GM23248 (cell line): ENCODE measurements at places on chromosomes 7 and 10.
A peak's percentile ranks its signal among the peaks of the same experiment; 100 is the strongest.

DNA sequence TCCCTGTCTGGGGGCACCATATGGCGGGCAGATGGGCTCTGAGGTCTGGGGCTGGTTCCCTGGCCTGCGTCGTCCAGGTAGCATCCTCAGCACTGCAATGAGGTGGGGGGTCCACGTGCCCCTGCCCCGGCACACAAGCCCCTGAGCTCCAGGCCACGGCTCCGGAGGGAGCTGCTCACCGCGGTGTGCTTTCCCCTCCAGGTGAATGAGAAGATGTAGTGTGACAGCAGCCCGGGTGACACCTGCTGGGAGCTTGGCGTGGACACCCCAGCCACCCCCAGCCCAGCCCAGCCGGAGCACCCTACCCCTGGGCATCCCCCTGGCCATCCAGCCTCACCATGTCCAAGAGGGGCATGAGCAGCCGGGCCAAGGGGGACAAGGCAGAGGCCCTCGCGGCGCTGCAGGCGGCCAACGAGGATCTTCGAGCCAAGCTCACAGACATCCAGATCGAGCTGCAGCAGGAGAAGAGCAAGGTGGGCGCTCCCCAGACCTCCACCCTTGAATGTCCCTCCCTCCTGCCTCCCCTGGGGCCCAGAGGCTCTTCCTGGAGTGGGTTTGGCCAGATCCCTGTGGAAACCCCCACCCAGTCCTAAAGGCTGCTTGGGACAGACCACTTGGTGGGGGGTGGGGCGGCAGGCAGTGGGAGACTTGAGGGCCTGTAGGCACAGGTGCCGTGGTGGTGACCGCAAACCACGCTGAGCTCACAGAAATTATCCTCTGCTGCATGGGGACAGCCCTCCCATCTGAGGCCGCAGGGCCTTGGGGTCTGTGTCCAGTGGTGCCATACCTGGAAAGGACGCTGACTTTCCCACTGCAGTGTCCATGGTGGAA lies 38.9 kb downstream of the JAKMIP3 start:
- H3K4me3 ChIP-seq: no peak overlapping the region

GRCh38 chr10:86267286-86268195 lies 99.1 kb downstream of the GRID1 start:
- no peaks in the 10 kb centered on the region for H3K36me3 ChIP-seq
- H3K27me3 ChIP-seq: no peaks in the 10 kb centered on the region
- no peak overlapping the region for H3K4me3 ChIP-seq
- DNase-seq: no peak
- H3K27ac ChIP-seq: no peak overlapping the region
- no peaks in the 10 kb centered on the region for H3K4me1 ChIP-seq

GRCh38 chr7:128006550-128007302 lies 24.5 kb downstream of the LRRC4 start:
- no peak overlapping the region for H3K4me3 ChIP-seq
- no peak overlapping the region for H3K27ac ChIP-seq
- no peak for DNase-seq
- 0 out of 2 replicates have a peak, but pooled peaks cover 5% of the 10 kb centered on the region for H3K36me3 ChIP-seq
- H3K27me3 ChIP-seq: no peaks in the 10 kb centered on the region

GRCh38 chr7:108623220-108623619 lies 53.5 kb downstream of the DNAJB9 start:
- no peak overlapping the region for H3K27ac ChIP-seq
- H3K36me3 ChIP-seq: no peaks in the 10 kb centered on the region
- DNase-seq: no peak
- no peaks in the 10 kb centered on the region; the same call in 1 of the 2 replicates for H3K27me3 ChIP-seq
- no peak overlapping the region for H3K4me3 ChIP-seq
- H3K4me1 ChIP-seq: no peaks in the 10 kb centered on the region

DNA sequence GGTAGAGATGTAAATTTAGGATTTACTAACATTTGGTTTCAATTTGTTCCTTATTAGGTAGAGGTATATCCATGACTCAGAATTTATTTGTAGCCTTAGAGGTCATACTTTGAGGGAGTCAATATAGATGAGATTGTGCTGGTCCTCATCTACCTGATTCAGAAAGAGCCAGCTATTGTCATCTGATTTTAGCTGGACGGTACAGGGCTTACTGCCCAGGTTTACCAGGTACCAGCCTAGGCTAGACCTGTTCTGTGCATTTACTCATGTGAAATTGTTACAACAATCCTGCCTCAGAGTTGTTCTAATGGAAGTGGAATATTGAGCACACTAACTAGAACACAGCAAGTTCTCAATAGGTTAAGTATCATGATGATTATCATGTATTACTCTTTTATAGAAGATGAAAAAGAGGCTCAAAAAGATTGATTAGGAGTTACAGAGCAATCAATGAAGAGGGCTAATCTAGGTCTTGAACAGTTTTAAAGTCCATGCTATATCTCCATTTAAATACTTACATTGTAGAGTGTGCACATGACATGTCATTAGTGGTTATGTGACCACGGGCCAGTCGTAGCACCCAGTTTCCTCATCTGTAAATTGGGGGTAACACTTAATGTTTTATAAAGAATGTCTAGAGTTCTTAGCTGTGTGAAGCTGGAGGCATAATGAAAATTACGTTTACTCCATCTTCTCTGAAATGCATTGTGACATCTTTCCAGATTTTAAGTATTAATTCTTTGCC lies 42.1 kb downstream of the TRIM24 start:
- no peaks in the 10 kb centered on the region for H3K36me3 ChIP-seq
- H3K4me1 ChIP-seq: no peaks in the 10 kb centered on the region
- H3K27ac ChIP-seq: no peak overlapping the region

DNA sequence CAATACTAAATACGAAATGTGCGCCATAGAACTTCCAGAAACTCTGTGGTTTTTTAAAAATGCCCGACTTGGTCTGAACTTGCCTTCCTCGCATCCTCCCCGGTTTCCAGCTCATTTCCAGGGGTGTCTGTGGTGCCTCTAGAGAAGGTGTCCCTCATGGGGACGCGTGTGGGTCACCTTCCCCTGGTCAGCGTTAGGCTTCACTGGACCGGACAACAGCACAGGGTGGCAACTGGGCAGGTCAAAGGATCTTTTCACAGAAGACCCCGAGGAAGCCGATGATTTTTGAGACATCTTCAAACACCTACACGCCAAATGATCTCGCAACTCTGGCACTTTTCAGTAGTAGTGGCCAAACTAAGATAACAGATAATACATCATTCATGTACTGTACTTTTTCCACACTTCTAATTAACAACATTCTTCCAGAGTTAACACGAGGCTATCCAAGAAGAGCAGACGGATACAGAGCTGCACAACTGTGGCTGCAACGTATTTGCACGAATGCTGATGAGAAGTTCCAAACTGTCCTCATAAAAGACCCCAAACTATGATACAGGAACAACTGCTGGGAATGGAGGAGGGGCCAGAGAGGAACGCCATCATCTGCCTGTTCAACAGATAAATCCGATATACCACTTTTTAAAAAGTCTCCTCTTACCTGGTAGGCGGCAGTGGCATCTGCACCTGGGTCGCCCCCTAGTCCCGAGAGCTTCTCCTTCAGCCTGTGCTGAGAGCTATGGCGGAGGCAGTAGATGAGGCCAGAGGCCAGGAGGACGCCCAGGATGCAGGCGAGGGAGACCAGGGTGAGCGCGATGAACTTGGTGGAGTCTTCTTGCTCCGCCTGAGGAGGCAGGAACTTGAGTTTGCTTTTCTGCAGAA lies 345.5 kb downstream of the DNAJB6 start:
- no peak overlapping the region for H3K4me3 ChIP-seq
- no peaks in the 10 kb centered on the region for H3K4me1 ChIP-seq
- no peak for DNase-seq
- H3K27me3 ChIP-seq: peaks cover 67% of the 10 kb centered on the region
- no peaks in the 10 kb centered on the region for H3K36me3 ChIP-seq
- H3K27ac ChIP-seq: no peak overlapping the region

- H3K27me3 ChIP-seq: no peaks in the 10 kb centered on the region
- no peaks in the 10 kb centered on the region for H3K4me1 ChIP-seq
- H3K36me3 ChIP-seq: no peaks in the 10 kb centered on the region
- no peak for DNase-seq
- H3K4me3 ChIP-seq: no peak overlapping the region
These were observed 986.4 kb downstream of the REEP3 start for GRCh38 chr10:64507651-64508028.

- no peaks in the 10 kb centered on the region for H3K4me1 ChIP-seq
- no peak overlapping the region for H3K4me3 ChIP-seq
- no peaks in the 10 kb centered on the region for H3K36me3 ChIP-seq
- DNase-seq: no peak
These were observed 715.3 kb downstream of the NXPH1 start for GRCh38 chr7:9148687-9149086.

GRCh38 chr10:70267161-70267933 lies 16.5 kb downstream of the NPFFR1 start:
- H3K27ac ChIP-seq: peak overlapping the region; percentile 41
- DNase-seq: peak; percentile 98
- no peaks in the 10 kb centered on the region for H3K27me3 ChIP-seq
- H3K4me1 ChIP-seq: peaks cover 19% of the 10 kb centered on the region
- H3K4me3 ChIP-seq: no peak overlapping the region

DNA sequence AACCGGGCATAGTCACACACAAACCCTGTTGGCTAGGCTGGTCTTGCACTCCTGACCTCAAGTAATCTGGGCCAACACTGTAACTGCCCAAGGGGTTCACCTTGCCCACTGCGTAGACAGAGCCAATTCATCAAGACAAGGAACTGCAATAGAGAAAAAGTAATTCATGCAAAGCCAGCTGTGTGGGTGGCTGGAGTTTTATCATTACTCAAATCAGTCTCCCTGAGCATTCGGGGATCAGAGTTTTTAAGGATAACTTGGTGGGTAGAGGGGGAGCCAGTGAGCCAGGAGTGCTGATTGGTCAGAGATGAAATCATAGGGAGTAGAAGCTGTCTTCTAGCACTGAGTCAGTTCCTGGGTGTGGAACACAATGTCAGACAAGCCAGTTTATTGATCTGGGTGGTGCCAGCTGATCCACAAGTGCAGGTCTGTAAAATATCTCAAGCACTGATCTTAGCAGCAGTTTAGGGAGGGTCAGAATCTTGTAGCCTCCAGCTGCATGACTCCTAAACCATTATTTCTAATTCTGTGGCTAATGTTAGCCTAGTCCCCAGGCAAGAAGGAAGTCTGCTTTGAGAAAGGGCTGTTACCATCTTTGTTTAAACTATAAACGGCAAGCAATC lies 15.6 kb upstream of the FXYD4 start:
- H3K27me3 ChIP-seq: no peaks in the 10 kb centered on the region; the same call in 1 of the 2 replicates
- no peak overlapping the region for H3K4me3 ChIP-seq
- peak; percentile 48 for DNase-seq
- H3K27ac ChIP-seq: no peak overlapping the region
- H3K36me3 ChIP-seq: no peaks in the 10 kb centered on the region

DNA sequence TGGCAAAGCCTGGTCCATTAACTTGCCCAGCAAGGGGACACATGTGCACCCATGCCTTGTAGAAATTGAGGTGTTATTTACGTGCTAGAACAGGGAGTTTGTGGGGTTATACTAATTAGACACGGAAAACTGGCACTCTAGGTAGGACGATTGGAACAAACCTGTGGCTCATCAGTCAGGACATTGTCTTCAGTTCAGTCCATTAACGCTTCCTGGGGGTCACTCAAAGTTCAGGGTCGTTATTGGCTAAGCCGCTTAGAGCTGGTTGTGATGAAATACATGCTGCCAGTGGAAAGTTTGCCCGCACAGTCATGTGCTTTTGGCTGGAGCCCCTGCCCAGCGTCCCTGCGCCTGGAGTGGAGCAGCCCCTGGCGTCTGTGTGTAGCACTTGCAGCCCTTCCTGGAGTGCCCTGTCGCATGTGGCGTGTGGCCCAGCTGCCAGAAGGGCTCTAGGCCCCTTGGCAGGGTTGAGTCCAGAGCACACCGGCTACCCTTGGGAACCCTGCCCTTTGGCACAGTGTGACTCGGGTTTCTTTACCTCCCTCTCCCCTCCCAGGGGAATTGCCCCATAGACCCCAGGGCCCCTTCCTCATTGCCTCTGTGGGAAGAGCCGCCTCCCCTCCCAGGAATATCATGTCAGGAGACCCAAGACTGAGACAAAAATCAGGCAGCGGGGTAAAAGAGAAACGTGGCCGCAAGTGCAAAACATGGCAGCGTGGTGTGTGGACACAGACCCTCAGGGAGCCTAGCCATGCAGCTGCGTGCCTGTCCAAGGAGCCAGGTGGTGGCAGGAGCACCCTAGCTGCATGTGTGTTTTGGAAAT lies 9.8 kb downstream of the ZNF775 start:
- H3K27ac ChIP-seq: no peak overlapping the region
- H3K36me3 ChIP-seq: no peaks in the 10 kb centered on the region
- peaks cover 8% of the 10 kb centered on the region for H3K4me1 ChIP-seq
- no peaks in the 10 kb centered on the region for H3K27me3 ChIP-seq

GRCh38 chr10:27564880-27565279 lies 60.8 kb downstream of the RAB18 start:
- no peak overlapping the region for H3K4me3 ChIP-seq
- H3K4me1 ChIP-seq: peaks cover 13% of the 10 kb centered on the region
- no peaks in the 10 kb centered on the region for H3K36me3 ChIP-seq
- H3K27me3 ChIP-seq: no peaks in the 10 kb centered on the region
- DNase-seq: no peak
- no peak overlapping the region for H3K27ac ChIP-seq

DNA sequence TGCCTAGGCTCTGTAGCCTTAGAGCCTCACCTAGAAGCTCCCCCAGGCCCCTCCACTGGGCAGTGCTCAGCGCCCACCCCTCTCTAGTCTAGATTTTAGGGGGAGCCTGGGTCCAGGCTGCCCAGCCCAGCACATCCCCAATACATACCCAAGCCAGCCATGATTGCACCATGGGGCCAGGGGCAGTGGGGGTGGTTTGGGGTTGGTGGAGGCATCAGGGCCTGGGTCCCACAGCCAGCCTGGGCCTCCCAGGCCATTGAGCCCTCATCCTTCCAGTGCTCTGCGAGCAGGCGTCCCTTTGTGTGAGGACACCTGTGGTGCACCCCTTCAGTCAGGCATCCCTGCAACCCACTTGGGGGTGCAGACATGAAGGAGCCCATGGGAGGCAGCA lies 76.9 kb upstream of the RET start:
- 0 out of 2 replicates have a peak, but pooled peaks cover 3% of the 10 kb centered on the region for H3K27me3 ChIP-seq
- DNase-seq: no peak
- no peaks in the 10 kb centered on the region for H3K4me1 ChIP-seq
- no peak overlapping the region for H3K4me3 ChIP-seq

- H3K36me3 ChIP-seq: no peaks in the 10 kb centered on the region
- peaks cover 16% of the 10 kb centered on the region for H3K4me1 ChIP-seq
- no peak overlapping the region for H3K27ac ChIP-seq
These were observed 682.2 kb upstream of the ANKRD30A start for GRCh38 chr10:36443233-36443632.

GRCh38 chr7:105934572-105935185 lies 28.4 kb upstream of the CDHR3 start:
- H3K27ac ChIP-seq: no peak overlapping the region
- no peaks in the 10 kb centered on the region for H3K27me3 ChIP-seq
- H3K36me3 ChIP-seq: no peaks in the 10 kb centered on the region
- peak; percentile 51 for DNase-seq
- no peak overlapping the region for H3K4me3 ChIP-seq
